Activated CD8-positive, alpha-beta memory T cell treated with anti-CD3 and anti-CD28 coated beads, Interleukin-2, amount 50 U/mL, for 4 hours (primary cell): ENCODE measurements at places on chromosomes 11 and 22.

DNA sequence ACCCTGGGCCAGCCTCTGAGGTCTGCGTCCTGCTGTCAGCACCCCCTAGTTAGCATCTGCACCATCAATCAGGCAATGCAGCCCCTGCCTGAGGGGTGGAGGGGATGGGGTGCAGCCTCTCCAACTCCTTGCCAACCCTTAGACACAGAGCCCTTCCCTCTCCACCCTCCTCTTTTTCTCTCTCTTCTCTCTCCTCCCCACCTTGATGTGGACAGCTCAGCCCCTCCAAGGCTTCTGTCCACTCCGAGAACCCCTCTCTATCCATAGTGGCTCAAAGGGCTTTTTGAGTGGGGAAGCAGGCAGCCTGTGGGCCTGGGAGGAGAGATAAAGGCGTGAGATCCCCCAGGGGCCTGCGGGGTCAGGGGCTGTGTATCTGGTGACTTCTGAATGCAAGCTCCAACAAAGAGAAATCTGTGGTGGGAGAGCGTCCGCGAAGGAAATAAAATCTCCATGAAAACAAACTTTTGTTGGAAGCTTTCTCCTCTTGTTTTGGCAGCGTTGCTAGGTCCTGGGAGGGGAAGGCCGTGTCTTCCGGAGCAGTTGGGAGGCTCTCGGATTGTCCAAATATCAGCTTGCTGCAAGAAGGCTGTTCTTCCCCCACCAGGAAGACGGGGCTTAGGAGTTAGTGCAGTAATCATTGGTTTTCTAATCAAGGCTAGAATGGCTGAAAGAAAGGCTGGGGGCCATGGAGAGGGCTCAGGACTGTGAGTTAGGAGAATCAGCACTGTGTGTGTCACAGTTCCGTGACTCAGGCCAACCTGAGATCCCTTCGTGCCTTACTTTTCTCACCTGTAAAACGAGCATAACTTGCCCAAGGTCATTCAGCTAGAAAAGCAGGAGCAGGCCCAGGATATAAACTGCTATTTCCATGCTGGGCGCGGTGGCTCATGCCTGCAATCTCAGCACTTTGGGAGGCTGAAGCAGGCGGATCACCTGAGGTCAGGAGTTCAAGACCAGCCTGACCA, 50.3 kb downstream of the PKNOX2 start:
- no peak for DNase-seq

DNA sequence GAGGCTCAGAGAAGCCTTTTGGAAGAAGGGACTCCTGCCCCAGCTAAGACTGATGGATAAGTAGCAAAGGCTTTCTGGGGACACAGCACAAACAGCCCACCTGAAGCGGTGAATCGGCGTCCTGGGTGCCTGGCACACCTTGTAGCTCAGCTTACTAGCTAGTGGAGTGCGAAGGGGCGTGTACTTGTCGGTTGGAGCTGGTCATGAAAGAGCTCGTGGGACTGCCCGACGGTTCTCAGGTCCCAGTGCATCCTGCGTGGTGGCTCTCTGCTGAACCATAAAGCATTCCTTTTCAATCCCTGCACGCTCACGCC, 690 bp upstream of the UVRAG start:
- no peak for DNase-seq

- DNase-seq, result no peak
Measured at GRCh38 chr11:86990515-86990914, 35.3 kb upstream of the FZD4 start.

GRCh38 chr11:34379079-34379478, 21.3 kb upstream of the ABTB2 start:
- no peak for DNase-seq

DNA sequence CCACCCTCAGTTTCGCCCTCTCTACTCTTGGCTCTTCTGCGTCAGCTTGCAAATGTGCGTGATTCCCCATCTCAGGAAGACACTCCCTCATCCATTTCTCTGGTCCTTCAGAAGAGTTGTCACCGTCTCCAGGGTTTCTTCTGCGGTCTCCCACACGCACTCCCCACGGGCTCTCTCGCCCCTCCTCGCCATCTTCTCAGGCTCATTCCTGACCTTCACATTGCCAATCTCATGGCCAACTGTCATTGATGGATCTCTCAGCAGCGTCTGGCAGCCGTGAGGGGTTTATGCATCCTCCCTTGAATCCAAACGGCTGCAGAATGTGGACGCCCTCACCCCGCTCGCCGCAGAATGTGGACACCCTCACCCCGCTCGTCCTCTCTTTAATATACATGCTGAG, 10.5 kb downstream of the SYNGR1 start:
- DNase-seq, result no peak

DNA sequence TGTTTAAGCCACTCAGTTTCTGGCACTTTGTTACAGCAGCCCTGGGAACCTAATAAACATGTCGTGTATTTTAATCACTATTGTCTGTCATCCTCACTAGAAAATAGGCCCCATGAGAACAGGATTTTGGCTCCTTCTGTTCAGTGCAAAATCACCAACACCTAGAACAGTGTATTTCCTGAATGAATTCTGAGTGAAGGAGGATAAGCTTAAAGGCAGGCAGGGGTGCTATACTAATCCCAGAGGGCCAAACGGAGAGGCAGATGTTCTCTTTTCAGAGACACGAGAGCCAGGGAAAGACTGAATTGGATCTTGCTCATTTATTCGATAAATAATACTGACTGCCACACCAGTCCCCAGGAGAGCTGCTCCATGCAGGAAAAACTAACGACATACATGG, 10.4 kb downstream of the SMCO4 start:
- DNase-seq, result no peak

- peak; percentile 76 for DNase-seq
Measured at GRCh38 chr11:9461063-9461759, 399 bp downstream of the ZNF143 start.

DNA sequence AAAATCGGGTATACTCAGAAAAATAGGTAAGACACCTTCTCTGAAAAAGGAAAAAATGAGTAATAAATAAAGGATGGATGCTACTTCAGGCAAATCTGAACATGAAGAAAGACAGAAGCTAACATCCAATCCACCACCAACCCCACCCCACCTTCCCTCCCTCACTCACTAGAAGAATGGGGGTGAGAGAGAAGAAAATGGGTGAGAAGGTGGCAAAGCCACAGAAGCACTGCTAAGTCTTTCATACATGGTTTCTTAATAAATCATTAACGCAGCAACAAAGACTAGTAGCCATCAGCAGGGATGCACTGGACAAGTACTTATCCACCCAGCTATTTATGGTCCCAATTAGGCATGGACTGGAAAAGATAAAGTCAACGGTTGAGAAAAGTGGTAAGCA, 5.9 kb downstream of the FHIP1B start:
- DNase-seq, result no peak

- DNase-seq, result no peak
Measured at GRCh38 chr11:44316659-44317240, 6.8 kb upstream of the ALX4 start.

DNA sequence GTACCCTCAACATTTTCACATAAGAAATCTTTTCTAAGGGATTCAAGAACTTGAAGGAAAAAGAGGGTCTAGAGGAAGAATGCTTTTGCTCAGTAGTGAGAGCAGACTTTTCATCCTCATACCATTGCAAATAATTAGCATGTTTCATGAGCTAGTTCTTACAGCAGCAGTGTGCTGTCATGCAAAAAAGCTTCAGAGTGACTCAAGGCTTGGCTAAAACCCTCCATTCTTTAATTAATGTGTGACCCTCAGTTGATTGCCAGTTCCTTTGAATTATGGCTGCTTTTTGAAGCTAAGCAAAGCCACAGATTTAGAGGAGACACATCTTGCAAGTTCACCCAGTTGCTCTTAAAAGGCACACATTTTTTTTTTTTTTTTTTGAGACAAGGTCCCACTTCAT, 36.6 kb upstream of the PCF11 start:
- no peak for DNase-seq

DNA sequence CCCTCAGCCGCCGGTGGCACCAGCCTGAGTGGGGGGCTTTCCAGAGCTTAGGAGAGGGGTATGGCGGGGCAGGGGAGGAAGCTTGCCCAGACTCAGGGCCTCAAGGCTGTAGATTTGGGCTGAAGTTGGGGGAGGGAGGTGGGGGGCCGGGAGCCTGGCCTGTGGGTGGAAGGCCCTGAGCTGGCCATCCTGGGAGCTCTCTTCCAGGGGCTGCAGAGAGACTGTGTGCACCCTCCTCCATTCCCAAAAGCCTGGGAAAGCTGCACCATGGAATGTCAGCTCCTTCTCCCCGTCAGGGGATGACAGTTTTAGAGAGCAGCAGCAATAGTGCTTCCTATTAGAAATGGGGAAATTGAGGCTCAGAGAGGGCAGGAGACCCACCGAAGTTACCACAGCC, 1.0 kb downstream of the SYT12 start:
- no peak for DNase-seq

DNA sequence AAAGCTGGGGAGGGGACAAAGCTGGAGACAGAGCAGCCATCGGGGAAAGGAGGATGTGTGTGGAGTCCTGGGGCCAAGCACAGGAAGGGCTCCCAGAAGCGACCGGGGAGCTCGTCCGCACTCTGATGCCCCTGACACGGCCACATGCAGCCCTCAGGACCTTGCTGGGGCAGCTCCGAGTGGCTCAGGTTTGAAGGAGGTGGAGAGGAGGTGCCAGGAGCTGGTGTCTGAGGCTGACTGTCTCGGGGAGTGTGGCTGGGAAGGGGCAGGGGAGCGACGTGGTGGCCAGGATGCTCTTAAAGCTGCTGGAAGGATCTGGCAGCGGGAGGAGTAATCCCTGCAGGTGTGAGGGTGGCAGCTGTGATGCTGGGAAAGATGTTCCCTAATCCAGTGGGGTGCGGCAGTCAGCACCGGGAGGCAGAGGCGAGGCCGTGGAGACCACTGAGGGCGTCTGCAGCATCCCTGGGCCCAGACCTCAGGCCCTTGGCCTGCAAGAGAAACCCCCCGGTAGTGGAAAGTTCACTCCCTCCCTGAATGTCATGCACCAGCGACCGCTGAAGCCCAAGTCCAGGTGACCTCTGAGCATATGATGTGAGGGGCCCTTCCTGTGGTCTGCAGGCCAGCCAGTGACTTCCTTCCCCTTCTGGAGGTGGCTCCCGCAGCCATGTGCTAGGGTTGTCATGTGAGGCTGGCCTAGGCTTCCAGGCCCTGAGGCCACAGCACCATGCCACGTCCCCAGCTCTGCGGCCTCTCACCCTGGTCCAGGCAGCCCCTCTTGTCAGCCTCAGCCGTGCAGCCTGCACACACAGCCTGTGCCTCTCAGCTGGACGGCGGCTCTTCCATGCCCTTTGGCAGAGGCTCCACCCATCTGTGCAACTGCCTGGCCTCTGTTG, 17.2 kb upstream of the CTSD start:
- DNase-seq, result no peak

DNA sequence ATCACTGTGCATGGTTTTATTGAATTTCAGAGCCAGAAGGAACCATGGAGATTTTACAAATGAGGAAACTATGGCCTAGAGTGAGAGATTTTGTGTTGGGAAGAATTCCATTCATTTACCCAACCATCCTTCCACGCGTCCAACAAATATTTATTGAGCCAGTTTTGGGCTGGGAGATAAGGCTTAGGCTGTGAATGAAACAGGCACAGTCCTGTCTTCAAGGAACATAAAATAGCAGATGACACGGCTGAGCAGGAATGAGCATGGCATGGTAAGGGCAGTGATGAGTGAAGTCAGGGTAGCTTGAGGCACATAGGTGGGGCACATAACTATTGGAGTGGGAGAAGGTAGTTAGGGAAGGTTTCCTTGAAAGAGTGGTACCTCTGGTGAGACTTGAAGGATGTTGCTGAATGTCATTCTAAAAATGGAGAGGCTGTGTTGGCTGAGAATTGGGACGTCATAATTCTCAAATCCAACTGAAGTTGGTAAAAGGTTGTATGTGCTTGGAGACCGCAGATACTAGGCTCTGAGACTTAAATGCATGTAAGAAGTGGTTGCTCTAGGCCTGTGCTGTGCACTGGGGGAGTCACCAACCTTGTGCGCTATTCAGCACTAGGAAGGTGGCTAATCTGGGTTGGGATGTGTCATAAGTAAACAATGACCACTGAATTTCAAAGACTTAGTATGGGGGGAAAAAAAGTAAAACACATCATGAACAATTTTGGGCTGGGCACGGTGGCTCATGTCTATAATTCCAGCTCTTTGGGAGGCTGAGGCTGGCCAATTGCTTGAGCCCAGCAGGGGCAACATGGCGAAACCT, 51.9 kb downstream of the TEAD1 start:
- DNase-seq, result no peak

- DNase-seq, result no peak
Measured at GRCh38 chr11:93952082-93952780, 68.9 kb upstream of the HEPHL1 start.

DNA sequence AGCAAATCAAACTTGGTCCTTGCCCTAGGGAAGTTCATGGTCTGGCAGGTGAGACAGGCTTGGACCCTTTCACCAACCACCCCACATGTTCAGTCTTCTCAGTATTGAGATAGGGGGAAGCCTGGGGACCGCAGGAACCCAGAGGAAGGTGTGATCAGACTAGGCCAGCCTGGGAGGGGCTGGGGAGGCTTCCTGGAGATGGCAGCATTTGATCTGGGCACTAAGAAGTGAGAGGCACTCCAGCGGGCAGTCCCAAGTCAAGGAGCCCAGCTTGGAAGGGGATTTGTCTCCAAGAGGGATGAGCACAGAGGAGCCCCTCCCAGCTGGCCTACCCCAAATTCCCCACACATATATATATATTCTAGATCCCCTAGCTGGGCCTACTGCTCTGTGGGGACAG, 5.4 kb downstream of the LRRC32 start:
- DNase-seq, result peak; percentile 9

- peak; percentile 84 for DNase-seq
Measured at GRCh38 chr22:36301384-36301828, 48.5 kb downstream of the APOL1 start.

DNA sequence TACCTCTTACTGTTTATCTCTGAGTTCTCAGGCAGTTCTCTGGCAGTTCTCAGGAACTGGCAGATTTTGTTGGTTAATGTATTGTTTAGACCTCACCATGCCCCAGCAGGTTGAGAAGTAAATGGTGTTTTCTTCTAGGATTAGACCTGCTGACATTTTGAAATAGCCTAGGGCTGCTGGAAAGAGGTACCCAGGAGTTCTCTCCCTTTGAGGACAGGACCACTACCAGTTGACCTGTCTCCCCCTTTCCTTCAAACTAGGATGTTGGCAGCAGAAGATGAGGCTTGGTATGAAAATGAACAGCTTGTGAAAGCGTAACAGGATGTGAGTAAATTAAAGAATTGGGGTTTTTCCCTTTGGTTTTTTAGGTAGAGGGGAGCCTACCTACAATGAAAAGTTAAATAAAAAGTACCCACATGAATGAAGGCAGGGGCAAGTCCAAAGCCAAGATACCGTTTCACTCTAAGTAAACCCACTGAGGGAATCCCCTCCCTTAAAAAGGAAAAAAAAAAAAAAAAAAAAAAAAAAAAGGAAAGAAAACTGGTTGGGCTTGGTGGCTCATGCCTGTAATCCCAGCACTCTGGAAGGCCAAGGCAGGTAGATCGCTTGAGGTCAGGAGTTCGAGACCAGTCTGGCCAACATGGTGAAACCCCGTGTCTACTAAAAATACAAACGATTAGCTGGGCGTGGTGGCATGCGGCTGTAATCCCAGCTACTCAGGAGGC, 96.2 kb downstream of the PDHX start:
- no peak for DNase-seq

DNA sequence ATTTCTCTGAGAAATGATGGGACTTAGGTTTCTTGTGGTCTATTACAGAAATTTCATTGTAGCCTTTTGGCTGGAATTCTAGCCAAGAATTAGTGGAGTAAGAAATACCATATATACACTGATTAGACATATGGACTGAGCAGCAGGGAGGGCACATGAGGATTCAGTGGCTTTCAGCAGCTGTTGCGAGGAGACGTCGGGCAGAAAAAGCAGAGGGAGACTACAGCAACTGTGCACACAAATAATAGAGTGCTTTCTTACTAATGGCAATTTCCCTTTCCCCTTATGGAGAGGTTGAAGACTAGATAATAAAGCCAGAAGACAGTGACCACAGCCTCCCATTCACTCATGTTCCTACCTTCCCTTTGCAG, 35.4 kb upstream of the CCDC34 start:
- DNase-seq, result no peak

GRCh38 chr11:32187111-32187510, 96.2 kb downstream of the RCN1 start:
- DNase-seq, result no peak
